CD4-positive, alpha-beta T cell treated with Interleukin-12 subunit alpha and Interleukin-12 subunit beta, for 1 hour (primary cell): ENCODE measurements at places on chromosomes 4 and X.

GRCh38 chr4:158915683-158916241 lies 146.9 kb downstream of the FNIP2 start:
- DNase-seq: no peak

DNA sequence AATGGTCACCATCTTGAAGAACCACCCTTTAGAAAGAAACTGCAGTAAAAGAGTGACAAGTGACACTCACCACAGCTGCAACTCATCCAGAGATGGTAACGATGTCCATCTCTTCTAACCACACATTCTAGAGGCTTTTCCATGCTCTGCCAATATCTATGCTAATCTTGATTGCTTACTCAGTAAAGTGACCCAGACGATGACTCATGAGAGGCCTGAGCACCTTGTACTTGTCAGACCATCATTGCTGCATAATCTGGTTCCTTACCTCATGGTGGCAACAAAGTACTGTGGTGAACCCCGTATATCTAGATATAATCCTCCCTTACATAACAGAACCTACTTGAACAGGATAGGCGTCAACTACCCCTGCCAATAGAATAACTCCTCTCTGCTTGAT lies 75.6 kb downstream of the CCNG2 start:
- DNase-seq: no peak

- DNase-seq: no peak
Observed at GRCh38 chr4:52949336-52949735, 87.2 kb downstream of the RASL11B start.

DNA sequence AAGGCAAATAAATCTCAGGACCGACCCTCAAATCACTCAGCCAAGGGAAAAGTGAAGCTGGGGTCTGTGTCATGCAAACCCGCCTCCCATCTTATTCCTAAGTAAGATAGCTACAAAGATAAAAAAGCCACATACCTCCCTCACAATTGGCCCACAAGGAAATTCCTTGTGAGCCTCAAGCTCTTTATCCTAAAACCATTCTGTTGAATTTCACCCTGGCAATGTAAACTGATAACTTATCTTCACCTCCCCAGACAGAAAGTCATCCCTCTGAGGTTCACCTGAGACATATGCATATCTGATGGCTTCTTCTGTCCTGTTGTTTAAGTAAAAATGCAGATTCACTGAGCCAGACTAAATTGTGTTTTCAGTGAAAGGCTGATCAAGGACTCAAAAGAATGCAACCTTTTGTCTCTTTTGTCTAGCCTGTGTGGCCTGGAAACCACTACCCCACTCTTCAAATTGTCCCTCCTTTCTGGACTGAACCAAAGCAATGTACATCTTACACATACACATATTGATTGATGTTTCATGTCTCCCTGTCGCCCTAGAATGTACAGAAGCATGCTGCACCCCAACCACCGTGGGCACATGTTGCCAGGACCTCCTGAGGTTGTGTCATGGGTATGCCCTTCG lies 91.3 kb downstream of the MFAP3L start:
- DNase-seq: no peak

DNA sequence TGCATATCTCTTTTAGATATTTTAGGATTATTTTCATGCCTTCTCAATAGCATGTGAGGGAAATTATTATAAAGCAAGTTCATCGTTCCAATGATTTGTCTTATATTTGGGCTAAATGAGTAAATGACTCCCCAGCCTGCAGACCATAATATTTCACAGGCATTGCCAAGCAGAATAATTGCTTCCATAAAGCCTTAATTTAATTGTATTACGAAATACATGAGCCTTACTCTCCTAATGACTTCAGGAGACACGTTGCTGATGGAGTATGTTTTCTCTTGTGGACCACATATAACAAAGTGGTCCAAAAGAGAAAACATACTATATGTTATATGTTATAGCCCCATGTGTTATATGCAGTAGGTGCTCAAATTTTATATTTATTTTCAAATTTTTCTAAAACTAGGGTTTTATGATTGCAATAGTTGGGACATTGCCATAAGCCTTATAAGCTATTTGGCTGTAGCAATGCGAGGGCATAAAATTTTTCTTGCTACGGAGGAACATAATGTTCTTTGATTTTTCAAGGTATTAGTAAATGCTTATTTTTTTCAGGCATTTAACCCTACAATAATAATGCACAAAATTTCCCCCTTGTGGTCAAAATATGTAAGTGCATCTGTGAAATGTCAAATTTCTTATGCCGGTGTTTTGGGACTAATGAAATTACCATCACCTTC lies 26.2 kb upstream of the TMPRSS11D start:
- peak; percentile 33 for DNase-seq

- DNase-seq: no peak
Observed at GRCh38 chrX:64536736-64537135, 141.5 kb upstream of the MTMR8 start.

- no peak for DNase-seq
Observed at GRCh38 chrX:154799556-154800348, 5.5 kb downstream of the MPP1 start.

DNA sequence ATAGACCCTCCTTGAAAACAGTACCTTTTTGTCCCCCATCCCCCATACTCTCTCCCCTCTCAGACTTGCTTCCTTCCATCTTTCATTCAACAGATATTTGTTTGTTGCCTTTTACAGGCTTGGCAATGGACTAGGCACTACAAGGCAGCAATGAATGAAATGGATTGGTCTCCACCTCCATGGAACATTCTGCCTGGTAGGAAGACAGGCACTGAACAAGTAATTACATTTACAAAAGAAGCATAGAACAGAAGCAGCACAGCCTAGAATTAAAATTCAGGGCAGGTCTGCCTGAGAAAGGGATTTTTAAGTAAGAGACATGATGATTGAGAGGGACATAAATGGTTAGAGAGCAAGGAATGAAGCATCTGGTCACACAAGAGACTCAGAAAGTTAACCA lies 346.1 kb downstream of the GRXCR1 start:
- no peak for DNase-seq

- DNase-seq: no peak
Observed at GRCh38 chr4:185839770-185840169, 27.8 kb upstream of the SORBS2 start.

GRCh38 chrX:17725181-17725580 lies 12.1 kb upstream of the SCML1 start:
- DNase-seq: no peak

DNA sequence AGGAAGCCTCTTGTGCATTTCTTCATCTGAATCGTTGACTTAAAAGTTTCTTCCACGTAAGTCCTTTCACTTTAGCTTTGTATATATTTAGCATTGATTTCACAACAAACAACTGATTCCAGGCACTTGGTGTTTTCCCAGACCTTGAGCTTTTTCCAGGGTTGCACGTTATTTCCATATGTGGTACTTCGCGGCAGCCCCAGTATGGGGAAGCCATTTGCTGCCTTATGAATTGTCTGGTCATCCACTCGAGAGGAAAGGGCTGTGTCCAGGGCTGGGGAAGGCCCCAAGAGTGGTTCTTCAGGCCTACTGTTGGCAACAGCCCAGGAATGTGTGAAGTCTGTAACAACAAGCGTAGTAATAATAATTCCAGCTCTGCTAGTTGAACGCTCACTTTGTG lies 2.8 kb upstream of the TLR8 start:
- DNase-seq: no peak
